ENCODE measurements at places on chromosomes 3 and 15.

DNA sequence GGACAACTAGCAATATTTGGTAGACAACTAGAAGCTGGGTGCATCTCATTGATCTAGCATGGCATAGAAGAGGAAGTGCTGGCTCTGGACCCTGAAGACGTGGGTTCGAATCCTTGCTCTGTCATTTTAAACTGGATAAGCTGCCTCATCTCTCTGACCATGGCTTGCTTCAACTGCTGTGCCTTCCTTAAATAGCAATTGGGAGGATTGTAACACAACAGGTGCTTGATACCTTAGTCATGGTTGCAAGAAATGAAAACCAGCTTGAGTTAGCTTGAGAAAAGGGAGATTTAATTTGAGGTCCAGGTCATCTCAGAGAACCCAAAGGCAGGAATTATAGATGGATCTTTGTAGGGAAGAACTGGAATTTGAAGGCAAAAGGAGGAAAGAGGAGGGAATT, 14.8 kb upstream of the RGMA start:
- DNase-seq: no peak

DNA sequence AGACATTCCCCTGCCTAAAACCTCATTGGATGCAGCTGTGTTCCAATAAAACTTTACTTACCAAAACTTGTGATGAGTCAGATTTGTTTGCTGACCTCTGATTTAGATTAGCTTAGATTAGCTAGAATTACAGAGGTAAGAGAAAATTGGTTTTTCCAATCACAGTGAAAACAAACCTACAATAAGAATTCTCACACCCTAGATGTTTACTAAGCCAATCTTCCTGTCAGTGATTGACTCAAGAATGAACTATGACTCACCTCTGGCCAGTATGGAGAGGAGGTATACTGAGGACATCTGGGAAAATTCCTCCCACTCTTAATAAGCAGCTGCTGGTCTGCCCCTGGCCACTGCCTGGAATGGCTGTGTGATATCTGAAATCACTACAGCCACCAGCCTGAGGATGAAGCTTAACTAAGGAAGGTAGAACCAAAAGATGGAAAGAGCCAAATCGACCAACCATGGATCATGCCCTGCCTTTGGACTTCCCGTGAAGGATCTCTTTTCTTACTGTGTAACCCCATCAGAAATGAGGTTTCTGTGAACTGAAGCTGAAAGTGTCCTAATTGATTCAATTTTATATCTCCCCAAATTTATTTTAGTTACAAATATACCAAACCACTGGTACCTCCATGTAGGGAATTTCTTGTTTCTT, 19.0 kb upstream of the GHSR start:
- peak; percentile 64 for DNase-seq

DNA sequence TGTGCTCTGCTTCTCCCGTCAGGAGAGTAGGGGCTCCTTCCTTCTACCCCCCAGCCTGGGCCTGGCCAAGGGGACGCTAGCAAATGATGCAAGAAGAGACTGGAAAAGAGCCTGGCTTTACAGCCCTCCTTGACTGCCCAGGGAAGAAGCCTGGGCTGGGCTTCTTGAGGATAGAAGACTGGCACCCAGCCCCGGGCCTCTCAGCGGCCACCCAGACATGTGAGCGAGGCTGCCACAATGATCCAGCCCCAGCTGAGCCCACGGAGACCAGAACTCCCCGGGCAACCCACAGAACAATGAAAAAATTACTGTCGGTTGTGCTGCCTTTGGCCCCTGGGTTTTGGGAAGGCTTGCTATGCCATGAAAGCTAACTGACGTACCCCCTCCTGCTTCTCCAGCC, 100.6 kb upstream of the PRR20G start:
- DNase-seq: no peak

GRCh38 chr15:76299786-76300185, 11.5 kb downstream of the ETFA start:
- no peak for DNase-seq

- DNase-seq: no peak
These were observed 139.8 kb upstream of the PROK2 start for GRCh38 chr3:71924721-71925120.

- no peak for DNase-seq
These were observed 1.6 kb upstream of the TPM1 start for GRCh38 chr15:63040954-63041353.

- no peak for DNase-seq
These were observed 90.4 kb downstream of the FOXP1 start for GRCh38 chr3:71492974-71493771.

Data from suppressor macrophage treated with lipopolysaccharide for 4 hours (primary cell).